ENCODE measurements at places on chromosomes 2 and 18.

- DNase-seq: no peak
Observed at GRCh38 chr2:46135958-46136357, 161.2 kb upstream of the EPAS1 start.

GRCh38 chr18:3162181-3162580 lies 57.6 kb downstream of the MYOM1 start:
- DNase-seq: no peak

- peak; percentile 29 for DNase-seq
Observed at GRCh38 chr2:24984912-24985311, 13.2 kb upstream of the DNAJC27 start.

GRCh38 chr2:133733901-133734255 lies 165.6 kb upstream of the NCKAP5 start:
- DNase-seq: no peak

GRCh38 chr18:3451183-3451988 lies 1.4 kb downstream of the TGIF1 start:
- DNase-seq: peak; percentile 70

DNA sequence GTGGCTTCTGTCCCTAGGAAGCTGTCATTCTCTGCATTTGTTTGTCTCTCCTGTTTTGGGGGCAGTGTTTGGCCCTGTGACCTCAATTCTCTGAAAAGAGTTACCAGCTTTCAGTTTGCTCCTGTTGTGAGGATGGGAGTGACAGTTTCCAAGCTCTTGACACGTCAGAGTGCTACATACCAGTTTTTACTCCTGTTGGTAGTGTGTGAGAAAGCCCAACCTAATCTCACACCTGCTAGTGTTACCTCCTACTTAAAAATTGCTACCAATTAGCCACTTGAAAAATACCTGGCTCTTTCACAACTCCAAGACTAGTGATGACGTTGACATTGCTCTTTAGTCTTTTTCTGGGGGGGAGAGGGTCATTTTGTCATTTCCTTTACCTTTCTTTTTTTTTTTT lies 14.1 kb downstream of the SKA1 start:
- DNase-seq: no peak

GRCh38 chr2:181183878-181184542 lies 203.6 kb downstream of the UBE2E3 start:
- DNase-seq: no peak

DNA sequence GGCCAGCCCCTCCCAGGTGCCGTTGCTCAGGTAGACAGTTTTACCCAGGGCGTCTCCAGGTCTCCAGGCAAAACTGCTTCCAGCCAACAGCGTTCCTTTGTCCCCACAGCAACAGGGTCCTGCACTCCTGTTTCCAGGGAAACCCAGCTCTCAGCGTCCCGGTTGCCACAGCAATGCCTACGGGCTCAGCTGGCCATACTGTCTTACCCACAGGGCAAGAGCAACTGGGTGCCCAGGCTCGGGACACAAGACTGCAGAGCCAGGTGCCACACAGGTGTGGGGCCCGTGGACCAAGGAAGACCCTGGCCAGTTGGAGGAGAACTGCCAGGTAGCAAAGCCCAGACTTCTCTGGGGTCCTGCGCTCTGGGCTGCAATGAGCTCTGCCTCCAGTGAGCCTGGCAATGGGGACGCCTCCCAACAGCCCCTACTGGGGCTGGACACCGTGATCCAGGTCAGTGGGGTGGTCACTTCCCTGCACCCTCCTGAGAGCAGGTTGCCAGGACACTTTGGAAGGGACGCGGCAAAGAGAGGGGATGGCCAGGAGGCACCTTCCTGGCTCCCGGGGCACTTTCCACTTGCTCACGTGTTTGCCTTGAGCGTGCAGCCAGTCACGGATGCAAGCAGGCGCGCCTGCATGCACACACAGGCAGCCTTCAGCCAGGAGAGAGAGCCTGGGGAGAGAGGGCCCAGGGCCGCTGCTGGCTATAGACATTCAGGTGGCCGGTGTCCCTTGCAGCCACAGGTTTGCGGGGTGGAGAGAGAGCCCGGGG lies at the start of gene CROCC2:
TSS of gene CROCC2 (plus strand) at position 196 of the 770 bp plus-strand sequence. CDS start at position 374, 178 bp downstream.
- no peak for DNase-seq

DNA sequence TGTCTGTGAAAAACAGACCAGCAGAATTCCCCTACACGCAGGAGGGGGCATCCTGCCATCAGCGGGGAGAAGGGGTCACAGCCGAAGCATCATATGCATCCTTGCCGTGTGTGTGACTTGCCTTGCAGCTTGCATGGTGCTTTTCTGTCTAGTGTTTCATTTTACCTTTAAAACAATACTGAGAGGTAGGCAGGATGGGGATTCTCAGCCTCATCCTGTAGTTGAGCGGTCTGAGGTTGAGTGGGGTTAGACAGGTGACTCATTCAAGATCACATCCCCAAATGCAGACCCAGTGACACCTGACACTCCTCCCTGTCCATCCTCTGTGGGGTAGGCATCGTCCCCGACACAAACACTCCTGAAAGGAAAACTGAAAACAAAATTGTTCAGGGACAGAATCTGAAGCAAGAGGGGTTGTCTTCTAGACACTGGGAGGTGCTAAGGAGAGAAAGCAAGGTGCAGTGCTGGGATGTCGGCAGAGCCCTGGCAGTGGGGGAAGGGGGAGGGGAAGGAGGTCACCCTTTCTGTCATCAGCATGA lies 7.9 kb downstream of the ARL4C start:
- DNase-seq: no peak

GRCh38 chr2:100266126-100266525 lies 56.2 kb downstream of the LONRF2 start:
- DNase-seq: no peak

- no peak for DNase-seq
Observed at GRCh38 chr2:67585400-67585799, 188.3 kb downstream of the ETAA1 start.

- no peak for DNase-seq
Observed at GRCh38 chr18:56775701-56776100, 124.5 kb downstream of the WDR7 start.

GRCh38 chr2:83196225-83196624 lies 1262.9 kb downstream of the SUCLG1 start:
- DNase-seq: no peak

DNA sequence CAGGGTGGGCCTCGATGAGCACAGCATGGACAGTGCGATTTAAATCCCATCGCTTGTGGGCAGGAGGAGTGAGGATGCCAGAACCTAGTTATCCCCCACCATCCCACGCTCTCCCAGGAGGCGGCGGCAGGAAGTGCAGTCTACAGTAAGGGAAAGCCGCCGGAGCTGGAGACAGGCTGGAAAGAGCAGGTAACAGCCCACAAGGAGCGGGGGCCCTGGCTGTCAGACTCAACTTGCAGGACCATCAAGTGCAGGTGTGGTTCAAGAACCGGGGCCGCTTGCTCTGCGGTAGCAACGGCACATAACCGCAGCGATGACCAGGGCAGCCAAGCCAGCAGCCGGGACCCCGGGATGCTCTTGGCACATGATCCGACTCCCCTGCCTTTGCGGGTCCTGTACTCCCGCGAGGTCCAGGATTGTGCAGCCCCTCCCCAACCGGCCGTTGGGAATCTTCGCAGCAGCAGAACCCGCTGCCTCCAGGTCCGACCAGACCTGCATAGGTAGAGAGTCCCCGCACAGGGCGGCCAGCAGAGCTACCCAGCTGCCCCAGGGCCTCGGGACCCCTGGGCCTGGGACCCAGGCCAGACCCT lies 82.1 kb downstream of the BIN1 start:
- DNase-seq: peak; percentile 87

DNA sequence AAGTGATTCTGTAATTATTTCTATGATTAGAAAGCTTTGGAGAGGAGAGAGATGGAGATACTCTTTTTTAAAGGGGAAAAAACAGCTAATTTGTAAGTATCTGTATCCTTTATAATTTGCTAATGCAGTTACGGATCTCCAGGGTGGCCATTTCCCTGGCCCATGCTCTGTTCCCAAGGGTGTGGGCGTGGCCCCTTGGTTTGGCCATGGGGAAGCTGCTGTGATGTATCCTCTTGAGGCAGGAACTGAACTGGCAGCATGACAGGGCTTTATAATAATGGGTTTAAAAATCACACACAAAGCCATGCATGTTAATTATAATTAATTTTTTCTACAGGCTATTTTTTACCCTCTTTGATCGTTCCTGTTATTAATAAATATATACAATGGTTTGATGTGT lies 27.0 kb downstream of the TRAPPC12 start:
- DNase-seq: no peak

GRCh38 chr18:55433648-55434047 lies 154.3 kb downstream of the TCF4 start:
- DNase-seq: no peak

GRCh38 chr18:31497836-31498573 lies at the start of gene DSG2:
Gene DSG2 (plus strand): TSS chr18:31498177. CDS start chr18:31498252, 75 bp downstream.
- peak; percentile 93 for DNase-seq

- no peak for DNase-seq
Observed at GRCh38 chr2:160610041-160610440, 116.4 kb upstream of the RBMS1 start.

DNA sequence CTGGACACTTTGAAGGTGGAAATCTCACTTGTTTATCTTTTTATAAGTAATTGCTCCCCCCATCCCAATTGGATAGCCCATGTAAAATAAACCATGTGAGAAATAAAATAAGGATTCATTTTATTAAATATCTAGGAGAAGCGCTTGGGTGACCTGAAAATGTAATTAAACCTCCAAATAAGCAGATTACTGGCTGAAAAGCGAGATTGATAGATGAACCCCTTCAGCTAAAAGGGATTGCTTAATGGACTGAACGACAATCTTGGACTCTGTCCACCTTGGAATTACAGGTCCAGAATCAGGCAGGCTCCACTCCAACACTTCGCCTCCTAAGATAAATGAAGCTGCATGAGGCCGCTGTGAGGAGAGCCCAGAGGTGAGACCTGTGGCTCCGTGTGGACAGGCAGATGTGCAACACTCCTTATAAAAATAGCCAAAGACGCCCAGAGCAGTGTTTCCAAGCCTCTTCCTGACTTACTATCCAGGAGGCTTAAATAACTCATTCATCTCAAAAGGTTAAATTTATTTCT lies 441.5 kb downstream of the MTX2 start:
- DNase-seq: no peak

DNA sequence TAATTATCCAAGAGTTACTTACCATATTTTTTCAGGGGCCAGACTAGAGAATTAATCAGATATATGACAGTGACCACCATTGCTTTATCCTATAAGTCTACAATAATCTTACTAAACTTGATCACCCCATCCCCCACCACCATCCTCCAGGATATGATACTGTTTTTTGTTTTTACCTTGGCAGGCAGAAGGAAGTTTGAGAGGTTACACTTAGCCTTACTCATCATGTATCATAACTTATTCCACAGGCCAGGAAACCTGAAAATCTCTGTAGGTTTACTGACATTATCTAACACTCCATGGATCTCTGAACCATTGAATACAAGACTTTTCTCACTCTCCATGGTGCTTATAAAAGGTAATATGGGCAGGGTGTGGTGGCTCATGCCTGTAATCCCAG lies 602.7 kb downstream of the KCNJ3 start:
- DNase-seq: no peak

GRCh38 chr2:234308073-234308812 lies 188.6 kb downstream of the ARL4C start:
- DNase-seq: no peak
